ENCODE measurements at places on chromosomes 13 and 19.

GRCh38 chr13:101017123-101017872, 342.7 kb upstream of the TMTC4 start:
- H3K36me3 ChIP-seq, result no peaks in the 10 kb centered on the region
- H3K27ac ChIP-seq, result no peak overlapping the region
- no peak for DNase-seq
- no peaks in the 10 kb centered on the region for H3K4me1 ChIP-seq

DNA sequence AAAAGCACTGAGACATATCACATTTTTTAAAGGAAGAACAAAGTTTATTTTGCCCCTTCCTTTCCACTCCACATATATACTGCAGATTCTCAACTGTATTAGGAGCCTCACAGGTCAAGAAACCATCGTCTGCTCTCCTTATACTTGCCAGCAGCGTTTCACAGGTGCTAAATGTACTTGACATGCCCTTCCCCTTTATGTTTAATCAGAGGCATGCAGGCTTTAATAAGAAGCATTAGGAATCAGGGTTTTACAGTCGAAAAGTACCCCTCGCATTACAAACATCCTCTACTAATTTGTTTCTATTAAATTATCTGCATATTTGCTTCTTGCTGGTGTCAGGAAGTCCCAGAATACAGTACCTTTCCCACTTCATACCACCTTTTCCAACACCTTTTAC, 3.7 kb upstream of the RAP2A start:
- H3K36me3 ChIP-seq, result no peaks in the 10 kb centered on the region
- peaks cover 2% of the 10 kb centered on the region for H3K27me3 ChIP-seq
- DNase-seq, result no peak
- H3K27ac ChIP-seq, result no peak overlapping the region

DNA sequence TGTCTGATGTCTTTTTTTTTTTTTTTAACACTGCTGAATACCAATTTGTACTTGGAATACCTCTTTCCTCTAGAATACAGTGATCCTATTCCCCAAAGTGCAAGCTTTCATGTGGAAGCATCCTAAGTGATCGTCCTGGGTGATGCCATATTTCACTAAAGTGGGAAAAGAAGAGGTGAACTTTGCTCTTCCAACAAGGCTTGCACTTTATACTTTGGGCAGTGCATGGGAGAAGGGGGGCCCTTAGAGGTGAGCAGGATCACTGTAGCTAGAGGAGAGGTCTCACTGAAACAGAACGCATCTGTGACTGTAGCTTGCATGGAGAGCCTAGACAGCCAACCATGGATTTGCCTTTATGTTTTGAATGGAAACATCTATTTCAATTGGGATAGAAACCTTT, 173.8 kb downstream of the STK24 start:
- no peaks in the 10 kb centered on the region for H3K36me3 ChIP-seq
- DNase-seq, result no peak
- peaks cover 5% of the 10 kb centered on the region for H3K27me3 ChIP-seq
- H3K4me1 ChIP-seq, result no peaks in the 10 kb centered on the region
- H3K27ac ChIP-seq, result no peak overlapping the region
- no peak overlapping the region for H3K4me3 ChIP-seq

DNA sequence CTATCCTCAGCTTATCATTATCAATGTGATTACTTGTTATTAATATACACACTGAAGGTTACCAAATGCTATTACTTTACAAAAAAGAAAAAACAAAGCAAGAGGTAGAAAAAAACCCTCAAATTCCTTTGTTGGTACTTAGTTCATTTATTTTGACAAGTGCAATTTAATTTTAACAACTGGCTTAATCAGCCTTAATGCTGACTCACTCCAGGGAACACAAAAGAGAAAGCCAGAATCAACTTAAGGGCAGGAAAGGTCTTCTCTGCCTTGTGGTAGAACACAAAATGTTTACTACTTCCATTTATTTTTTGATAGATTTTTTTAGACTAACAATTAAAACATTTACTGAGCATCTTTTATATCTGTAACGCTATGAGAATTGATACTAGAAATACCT, 417.1 kb downstream of the PCDH17 start:
- H3K36me3 ChIP-seq, result no peaks in the 10 kb centered on the region
- no peak overlapping the region for H3K27ac ChIP-seq
- H3K4me1 ChIP-seq, result no peaks in the 10 kb centered on the region
- H3K27me3 ChIP-seq, result no peaks in the 10 kb centered on the region
- DNase-seq, result no peak

GRCh38 chr13:90270226-90270625, 1077.3 kb upstream of the MIR17HG start:
- no peaks in the 10 kb centered on the region for H3K4me1 ChIP-seq
- H3K27me3 ChIP-seq, result no peaks in the 10 kb centered on the region
- no peak for DNase-seq

DNA sequence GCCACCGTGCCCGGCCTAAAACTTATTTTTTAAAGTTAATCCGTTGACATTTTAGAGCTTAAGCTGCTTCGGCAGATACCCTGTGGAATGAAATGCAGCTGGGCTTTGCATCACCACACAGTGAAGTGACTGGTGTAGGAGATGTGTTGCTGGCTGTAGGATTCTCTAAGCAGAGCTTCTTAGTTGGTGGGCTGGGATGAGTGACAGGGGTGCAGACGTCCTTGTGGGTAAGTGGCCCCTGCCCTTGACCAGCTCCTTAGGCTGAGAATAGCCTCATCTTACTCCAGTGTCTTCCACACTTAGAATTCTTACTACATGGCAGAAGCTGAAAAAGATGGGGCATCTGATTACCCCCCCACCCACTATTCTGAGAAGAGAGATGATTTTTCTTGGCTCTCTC, 11.6 kb downstream of the GATAD2A start:
- DNase-seq, result no peak
- no peaks in the 10 kb centered on the region for H3K36me3 ChIP-seq
- H3K4me1 ChIP-seq, result peaks cover 49% of the 10 kb centered on the region
- no peak overlapping the region for H3K4me3 ChIP-seq
- H3K27me3 ChIP-seq, result no peaks in the 10 kb centered on the region

- DNase-seq, result no peak
- no peak overlapping the region for H3K27ac ChIP-seq
- no peaks in the 10 kb centered on the region for H3K36me3 ChIP-seq
- H3K4me3 ChIP-seq, result no peak overlapping the region
Measured at GRCh38 chr13:108681986-108682575, 52.7 kb downstream of the MYO16 start.

DNA sequence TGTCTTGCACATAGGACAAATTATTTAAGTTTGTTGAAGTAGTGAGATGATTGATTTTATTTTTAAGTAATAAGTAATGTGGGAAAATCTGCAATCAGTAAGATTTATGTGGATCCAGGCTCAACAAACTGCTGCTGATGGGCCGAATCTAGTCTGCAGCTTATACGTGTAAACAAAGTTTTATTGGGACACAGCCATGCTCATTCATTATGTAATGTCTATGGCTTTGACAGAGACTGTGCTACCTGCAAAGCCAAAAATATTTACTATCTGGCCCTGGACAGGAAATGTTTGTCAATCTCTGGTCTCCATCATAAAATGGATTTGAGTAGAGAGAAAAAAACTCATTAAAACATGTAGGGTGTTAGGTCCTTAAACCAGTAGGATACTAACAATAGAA, 728.0 kb downstream of the GPC5 start:
- no peak overlapping the region for H3K27ac ChIP-seq
- DNase-seq, result no peak
- no peaks in the 10 kb centered on the region for H3K36me3 ChIP-seq
- H3K4me1 ChIP-seq, result no peaks in the 10 kb centered on the region

GRCh38 chr13:78784014-78784750, 125.2 kb upstream of the OBI1 start:
- H3K4me1 ChIP-seq, result no peaks in the 10 kb centered on the region
- no peak overlapping the region for H3K27ac ChIP-seq
- H3K36me3 ChIP-seq, result no peaks in the 10 kb centered on the region
- DNase-seq, result no peak
- no peak overlapping the region for H3K4me3 ChIP-seq

- peaks cover 24% of the 10 kb centered on the region for H3K27me3 ChIP-seq
- no peak overlapping the region for H3K27ac ChIP-seq
- peaks cover 30% of the 10 kb centered on the region for H3K4me1 ChIP-seq
- peaks cover 4% of the 10 kb centered on the region for H3K36me3 ChIP-seq
- no peak for DNase-seq
- no peak overlapping the region for H3K4me3 ChIP-seq
Measured at GRCh38 chr13:30158774-30159445, 148.4 kb downstream of the KATNAL1 start.

DNA sequence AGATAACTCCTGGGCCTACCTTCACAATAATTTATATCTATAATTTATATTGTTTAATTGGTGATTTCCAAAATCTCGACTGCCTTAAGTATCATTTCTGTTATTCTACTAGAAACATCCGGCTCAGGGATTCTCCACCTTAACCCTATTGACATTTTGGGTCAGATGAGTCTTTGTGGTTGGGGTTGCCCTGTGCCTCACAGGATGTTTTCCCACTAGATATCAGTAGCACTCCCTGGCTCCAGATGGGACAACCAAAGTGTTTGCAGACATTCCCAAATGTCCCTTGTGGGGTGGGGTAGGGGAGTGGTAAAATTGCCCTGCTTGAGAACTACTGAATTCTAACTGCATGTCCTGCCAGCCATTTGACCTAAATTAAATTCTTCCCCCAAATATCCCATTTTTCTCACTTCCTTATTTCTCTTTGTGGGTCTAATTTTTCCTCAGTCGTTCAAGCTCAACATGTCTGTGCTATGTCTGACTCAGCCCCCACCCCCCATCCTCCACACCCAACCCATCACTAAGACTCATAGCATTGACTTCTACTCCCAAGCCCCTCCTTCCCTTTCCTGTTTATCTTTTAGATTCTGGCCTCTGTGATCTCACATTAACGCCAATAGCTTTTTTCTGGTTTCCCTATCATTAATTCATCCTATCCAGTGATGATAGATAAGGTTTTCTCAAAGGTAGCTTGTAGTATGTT, 545.1 kb downstream of the EFNB2 start:
- DNase-seq, result no peak
- H3K36me3 ChIP-seq, result no peaks in the 10 kb centered on the region
- H3K27me3 ChIP-seq, result no peaks in the 10 kb centered on the region
- H3K4me1 ChIP-seq, result no peaks in the 10 kb centered on the region
- no peak overlapping the region for H3K4me3 ChIP-seq

DNA sequence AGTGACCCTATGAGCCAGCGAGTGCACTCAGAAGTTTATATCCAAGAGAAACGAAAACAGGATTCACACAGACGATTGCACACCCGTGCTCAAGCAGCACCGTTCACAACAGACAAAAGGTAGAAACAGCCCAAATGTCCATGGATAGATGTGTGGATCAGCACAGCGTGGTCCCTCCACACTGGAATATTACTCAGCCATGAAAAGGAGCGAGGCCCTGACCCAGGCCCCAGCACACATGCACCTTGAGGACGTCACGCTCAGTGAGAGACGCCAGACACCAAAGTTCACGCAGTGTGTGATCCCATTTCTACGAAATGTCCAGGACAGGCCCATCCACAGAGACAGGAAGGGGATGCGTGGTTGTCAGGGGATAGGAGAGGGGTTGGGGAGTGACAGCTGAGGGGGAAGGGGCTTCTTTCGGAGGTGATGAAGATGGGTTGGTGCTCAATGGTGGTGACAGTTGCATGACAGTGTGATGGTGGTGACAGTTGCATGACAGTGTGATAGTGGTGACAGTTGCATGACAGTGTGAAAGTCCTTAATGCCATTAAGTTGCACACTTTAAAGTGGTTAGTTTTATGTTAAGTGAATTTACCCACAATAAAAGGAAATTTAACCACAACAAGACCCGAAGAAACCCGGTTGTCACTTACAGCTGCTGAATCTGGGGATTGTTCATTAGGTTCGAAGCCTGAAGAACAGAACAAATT, 18.9 kb upstream of the SLC39A3 start:
- H3K4me3 ChIP-seq, result no peak overlapping the region
- peak overlapping the region; percentile 55 for H3K27ac ChIP-seq
- no peaks in the 10 kb centered on the region for H3K27me3 ChIP-seq
- peaks cover 21% of the 10 kb centered on the region for H3K36me3 ChIP-seq
- H3K4me1 ChIP-seq, result no peaks in the 10 kb centered on the region
- no peak for DNase-seq

DNA sequence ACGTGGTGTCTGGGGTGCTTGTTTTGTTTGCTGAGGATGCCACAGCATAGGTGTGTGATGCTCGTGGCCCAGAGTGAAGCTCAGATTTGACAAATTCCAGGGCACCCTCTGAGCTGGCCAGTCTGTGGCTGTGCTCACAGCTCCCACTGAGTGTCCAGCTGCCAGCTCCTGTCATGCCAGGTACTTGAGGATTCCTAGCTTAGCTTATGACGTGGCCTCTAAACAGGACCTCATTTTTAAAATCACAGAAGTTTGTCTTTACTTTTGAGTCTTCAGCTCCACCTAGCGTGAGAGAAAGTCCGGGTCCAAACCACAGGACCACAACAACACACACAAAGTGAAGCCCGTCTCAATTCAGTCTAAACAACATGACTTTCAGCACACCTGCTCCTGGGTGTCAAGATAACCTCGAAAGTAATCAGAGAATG, 117.3 kb downstream of the RAB20 start:
- peaks cover 19% of the 10 kb centered on the region for H3K27me3 ChIP-seq
- no peak overlapping the region for H3K27ac ChIP-seq
- H3K4me3 ChIP-seq, result no peak overlapping the region
- H3K36me3 ChIP-seq, result no peaks in the 10 kb centered on the region
- H3K4me1 ChIP-seq, result peaks cover 10% of the 10 kb centered on the region

GRCh38 chr13:102138635-102139190, 263.1 kb downstream of the FGF14 start:
- no peak for DNase-seq
- no peaks in the 10 kb centered on the region for H3K36me3 ChIP-seq
- H3K4me1 ChIP-seq, result no peaks in the 10 kb centered on the region
- H3K4me3 ChIP-seq, result no peak overlapping the region
- no peaks in the 10 kb centered on the region for H3K27me3 ChIP-seq

- H3K4me1 ChIP-seq, result peaks cover 22% of the 10 kb centered on the region
- peaks cover 2% of the 10 kb centered on the region for H3K27me3 ChIP-seq
- DNase-seq, result no peak
- H3K27ac ChIP-seq, result peak overlapping the region; percentile 38
- peaks cover 5% of the 10 kb centered on the region for H3K36me3 ChIP-seq
Measured at GRCh38 chr19:17944301-17944700, 11.5 kb downstream of the CCDC124 start.

DNA sequence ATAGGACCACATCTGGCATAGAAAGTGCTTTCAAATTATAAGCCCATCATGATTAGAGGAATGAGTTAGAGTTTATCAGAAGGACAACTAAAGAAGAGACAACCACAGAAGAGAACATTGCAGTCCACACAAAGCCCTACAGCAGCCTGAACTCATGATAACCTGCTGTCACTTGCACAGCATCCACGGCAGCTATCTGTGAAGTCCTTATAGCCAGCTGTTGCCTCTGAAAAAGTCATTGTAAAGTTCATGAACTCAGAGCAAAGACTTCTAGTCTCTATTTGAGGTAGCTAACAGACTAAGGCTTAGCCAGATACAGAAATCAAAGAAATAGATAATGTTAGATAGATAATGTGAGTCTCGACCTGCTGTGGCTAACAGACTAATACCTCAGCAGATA, 450.0 kb downstream of the KLF5 start:
- H3K27me3 ChIP-seq, result no peaks in the 10 kb centered on the region
- no peak for DNase-seq
- H3K4me3 ChIP-seq, result no peak overlapping the region
- H3K4me1 ChIP-seq, result no peaks in the 10 kb centered on the region
- H3K27ac ChIP-seq, result no peak overlapping the region
